CD4-positive, alpha-beta T cell treated with Interleukin-4 for 4 hours (primary cell): ENCODE measurements at places on chromosomes 5 and 9.

GRCh38 chr5:34498572-34498971 lies 157.6 kb upstream of the RAI14 start:
- DNase-seq = no peak

DNA sequence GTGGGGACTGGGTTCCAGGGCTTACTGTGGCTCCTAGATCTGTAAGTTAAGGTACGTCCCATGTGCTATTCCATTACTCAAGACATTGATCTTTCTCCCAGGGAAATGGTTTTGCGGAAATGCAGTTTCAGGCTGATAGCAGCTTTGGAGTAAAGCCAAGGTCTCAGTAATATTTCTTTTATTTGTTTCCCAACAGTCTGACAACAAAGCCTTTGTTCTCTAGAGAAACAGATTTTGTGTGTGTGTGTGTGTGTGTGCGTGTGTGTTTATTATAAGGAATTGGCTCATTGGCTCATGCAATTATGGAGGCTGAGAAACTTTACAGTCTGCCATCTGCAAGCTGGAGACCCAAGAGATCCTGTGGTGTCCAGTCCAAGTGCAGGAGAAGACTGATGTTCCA lies 12.1 kb upstream of the POC5 start:
- DNase-seq = no peak

DNA sequence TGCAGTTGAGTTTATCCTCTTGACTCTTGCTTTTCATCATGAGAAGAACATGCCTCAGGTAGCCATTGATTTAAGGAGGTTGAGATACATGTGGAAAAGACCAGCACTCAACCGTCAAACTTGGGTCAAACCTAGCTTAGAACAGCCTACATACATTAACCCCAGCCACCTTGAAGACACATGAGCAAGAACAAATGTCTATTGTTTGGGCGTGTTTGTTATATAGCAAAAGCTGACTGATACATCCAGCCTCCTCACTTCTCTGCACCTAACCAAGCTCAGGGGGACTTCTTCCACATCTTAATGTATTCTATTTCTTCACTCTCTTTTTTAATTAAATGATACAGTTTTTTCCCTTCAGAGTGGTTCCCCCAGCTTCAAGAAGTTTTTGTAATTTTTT lies 28.7 kb downstream of the DRD1 start:
- DNase-seq = no peak

DNA sequence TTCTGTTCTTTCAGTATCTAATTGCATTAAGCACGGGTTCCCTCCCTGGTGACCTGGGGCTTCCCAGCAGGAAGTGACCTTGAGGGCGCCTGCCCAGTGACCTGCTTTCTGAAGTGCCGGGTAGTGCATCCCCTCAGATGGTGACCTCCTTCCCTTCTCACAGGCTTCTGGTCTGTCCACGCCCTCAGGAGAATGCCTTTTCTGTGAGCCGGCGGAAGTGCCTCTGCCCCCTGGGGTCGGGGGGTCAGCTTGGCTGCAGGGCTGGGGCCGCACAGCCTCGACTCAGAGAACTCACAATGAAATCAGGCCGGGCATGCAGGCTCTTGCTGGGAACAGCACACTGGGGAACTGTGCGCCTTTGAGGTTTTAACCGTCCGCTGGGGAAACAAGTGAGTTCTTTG lies 124.5 kb upstream of the PHYKPL start:
- no peak for DNase-seq

DNA sequence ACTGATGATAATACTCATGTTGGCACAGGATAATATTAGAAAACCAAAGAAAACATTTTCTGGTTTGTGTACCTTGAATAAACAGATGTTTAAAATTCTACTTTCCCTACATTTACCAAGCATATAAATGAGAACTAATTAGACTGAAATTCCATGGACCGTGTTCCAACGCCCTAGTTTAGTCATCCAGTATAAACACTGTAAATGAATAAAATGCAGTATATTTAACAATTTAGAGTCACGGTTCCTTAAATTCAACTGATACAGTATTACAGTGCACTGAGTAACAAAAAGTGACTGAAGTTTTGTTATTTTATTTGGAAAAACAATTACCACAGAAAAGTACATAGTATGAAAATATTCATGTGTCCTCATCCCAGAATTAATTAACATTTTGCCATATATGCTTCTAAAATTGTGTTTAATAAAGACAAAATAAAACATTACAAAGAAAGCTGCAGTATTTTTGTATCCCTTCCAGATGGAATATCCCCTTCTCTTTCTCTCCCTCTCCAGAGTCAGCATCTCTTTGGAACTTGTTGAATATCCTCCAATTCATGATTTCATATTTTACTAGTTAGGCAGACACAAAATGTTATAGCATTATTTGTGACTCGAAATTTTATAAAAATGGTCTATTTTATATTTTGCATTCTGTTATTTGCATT lies 112.5 kb downstream of the HMHB1 start:
- DNase-seq = no peak

DNA sequence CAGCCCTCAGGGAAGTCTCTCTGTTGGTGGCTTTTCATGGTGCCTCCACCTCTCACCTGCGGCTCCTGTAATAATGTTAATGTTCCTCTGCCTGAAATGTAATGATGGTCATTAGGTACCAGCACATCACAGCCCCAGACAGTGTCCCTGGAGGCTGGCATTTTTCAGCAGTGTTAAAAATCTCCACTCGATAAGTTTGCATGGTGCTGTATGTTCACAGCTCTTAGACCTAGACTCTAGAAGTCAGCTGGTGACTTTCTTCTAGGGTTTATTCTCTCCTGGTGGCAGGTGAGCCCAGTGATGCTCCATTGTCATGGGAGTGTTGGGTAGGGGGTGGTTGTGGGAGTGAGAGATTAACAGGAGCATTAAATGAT lies 53.1 kb downstream of the GPR107 start:
- DNase-seq = no peak

DNA sequence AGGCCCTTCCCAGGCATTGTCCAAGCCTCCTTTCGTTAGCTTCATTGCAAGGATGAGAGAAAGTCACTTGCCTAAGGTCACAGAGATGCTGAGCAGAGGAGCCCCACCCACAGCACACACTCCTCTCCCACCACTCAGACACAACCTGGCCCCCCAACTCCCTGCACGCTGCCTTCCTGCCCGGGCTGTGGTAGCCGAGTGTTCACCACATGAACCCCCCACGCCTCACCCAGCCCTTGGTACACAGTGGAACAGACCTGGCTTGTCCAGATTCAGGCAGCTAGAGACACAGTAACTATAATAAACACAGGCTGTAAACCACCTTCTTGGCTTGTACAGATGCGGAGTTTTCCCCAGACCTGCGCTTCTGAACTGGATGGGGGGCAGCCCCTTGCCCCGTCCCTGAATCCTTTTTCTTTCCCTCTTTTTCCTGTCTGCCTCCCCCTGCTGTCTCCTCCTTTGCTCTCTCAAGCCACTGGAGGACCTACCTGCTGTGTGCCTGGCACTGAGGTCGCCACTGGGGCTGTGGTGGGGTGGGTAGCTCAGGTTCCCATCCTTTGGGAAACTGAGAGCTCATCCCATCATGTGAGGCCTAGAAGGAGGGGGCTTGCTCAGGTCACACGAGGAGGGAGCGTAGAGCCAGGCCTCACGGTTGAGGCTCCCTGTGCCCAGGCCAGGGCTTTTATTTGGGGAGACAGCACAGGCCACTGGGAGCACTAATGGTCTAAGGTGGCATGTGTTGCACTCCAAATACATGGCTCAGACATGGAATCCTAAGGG lies 55.7 kb upstream of the SYNPO start:
- DNase-seq = no peak

DNA sequence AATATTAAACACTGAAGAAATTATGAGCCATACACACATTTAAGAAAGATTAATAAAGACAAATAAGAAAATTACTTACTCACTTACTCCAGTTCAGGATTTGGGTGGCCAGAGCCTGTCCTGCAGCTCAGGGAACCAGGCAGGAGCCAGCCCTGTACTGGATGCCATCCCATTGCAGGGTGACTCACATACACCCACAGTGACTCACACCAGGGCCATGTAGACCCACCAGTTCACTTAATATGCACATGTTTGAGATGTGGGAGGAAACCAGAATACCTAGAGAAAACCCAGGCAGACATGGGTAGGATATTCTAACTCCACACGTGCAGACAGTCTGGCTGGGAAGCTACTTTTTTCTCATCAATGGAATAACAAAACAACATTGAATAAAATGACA lies 49.6 kb upstream of the ADRB2 start:
- DNase-seq = no peak

DNA sequence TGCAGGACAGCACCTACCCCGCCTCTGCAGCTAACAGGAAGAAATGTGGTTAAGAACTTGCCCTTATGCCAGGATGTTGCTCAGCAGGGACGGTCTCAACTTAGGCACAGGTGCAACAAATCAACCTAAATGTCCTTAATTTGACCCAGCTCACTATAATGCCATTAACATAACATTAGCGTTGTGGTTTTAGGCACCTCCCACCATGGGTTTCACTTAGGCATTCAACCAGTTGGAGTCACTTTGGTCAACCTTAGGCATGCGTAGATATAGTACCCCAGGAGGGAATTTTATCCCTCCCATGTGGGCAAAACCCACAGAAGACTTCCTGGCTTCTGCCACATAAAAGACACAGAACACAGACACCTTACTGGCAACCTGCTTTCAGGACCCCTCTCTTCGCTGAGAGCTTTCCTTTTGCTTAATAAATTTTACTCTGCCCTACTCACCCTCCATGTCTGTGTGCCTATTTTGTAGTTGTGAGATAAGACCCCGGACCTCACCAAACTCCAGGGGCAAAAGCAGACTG lies 8.7 kb upstream of the ERAP1 start:
- DNase-seq = peak; percentile 73

- no peak for DNase-seq
Measured at GRCh38 chr9:97415146-97415545, 3.2 kb downstream of the TDRD7 start.

DNA sequence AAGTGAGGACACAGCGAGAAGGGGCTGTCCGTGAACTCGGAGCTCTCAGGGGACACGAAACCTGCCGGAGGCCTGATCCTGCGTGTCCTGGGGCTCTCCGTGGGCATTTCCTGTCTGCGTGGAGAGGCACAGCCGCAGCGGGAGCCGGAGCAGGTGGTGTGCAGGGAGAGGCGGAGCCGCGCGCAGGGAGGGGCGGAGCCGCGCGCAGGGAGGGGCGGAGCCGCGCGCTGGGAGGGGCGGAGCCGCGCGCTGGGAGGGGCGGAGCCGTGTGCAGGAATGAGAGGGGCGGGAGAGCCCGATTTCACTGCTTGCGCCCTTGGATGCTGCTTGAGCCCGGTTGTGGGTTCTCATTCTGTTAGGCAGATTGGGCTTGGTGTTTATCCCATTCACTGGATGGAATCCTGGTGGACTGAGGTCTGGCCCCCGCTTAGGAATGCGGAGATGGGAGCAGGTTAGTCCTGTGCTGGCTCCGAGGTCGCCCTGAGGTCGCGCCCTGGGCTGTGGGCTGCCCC lies 26.7 kb downstream of the NDUFS6 start:
- DNase-seq = no peak

DNA sequence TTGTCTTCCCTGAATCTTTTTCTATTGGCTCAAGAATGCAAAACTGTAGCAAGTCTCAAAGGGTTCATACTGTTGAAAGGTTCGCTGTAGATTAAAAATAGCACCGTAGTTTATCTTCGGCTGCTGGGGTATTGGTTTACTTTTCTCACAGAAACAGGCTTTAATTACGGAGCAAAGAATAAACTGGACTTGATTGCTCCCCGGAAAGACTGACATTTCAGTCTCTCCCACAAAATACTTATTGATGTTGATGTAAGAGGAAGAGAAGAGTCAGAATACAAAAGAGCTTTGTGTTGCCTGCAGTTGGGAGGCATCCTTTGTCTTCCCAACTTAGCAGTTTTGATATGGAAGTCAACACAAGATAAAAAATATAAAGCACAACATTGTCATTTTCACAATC lies 183.9 kb upstream of the DMAC1 start:
- DNase-seq = no peak

DNA sequence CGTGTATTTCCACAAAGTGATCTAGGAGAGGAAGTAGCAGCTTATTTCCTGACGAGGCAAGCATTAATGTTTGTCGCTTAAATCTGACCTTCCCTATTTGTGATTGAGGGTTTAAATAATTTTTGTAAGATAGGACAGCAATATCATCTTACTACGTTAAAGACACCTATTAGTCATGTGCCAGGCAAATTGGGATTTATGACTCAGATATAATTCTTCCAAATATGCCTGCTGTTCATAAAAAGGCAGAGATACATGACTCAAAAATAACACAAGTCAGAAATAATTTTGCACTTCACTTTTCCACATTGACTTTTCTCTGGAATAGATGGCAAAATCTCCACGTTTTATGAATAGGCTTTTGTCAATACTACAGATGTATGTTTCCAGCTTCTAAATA lies 43.0 kb upstream of the CDH12 start:
- no peak for DNase-seq

- no peak for DNase-seq
Measured at GRCh38 chr5:168413062-168413461, 73.2 kb upstream of the RARS1 start.

GRCh38 chr9:135422341-135422944 lies 57.1 kb upstream of the PPP1R26 start:
- DNase-seq = no peak

DNA sequence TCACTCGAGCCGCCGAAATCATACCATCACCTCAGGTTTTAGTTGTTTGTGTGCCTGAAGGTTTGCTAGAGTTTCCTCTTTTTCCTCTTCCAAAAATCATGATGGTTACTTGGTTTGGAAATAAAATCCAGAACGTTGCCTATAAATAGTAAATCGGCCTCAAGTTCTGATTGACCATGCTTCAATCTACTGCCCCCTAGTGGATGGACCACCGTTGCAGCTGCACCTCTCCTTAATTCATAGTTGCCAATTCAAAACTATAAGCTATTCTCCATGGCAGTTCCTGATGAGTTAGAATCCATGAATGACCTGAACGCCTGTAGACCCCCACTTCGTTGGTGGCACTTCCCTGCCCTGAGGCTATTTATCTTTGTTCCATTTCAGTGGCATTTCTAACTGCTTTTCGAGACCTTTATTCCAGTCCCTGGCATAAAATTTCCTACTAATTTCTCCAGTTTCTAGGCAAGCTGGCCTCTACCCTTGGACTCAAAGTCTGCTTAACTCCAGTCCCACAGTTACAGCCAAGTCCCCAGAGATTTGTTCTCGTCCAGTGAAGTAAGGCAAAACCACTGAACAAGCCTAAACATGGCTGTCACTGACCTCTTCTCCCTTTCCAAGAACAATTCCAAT lies 422.6 kb downstream of the EFNA5 start:
- peak; percentile 33 for DNase-seq

DNA sequence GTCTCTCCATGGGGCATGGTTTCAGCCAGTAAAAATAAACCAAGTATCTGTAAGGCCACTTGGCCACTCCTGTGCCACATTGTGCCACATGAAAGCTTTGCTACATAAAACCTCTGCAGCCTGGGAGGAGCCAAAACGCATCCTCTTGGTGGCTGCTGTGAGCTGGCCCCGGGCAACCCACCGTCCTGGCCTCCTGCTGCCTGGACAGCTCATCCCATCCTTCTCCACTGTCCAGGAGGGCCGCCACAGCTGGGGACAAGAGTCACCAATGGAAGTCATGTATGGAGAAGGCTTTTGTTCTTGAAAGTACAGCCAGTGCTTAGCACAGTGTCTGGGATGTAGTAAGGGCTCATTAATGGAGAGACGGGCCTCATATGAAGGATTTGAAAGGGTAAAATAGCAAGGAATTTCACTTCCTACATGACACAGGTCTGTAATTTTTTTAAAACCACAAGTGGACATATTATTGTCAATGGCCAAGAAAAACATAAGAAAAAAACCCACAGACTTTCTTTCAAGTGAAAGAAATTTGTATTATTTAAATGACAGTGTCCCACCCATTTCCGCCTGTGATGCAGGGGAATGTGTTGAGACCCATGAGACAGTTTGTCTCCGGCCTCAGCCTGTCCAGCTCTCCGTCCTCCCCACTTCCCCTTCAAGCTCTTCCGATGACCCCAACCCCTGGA lies 6.6 kb downstream of the PTGES start:
- no peak for DNase-seq

- DNase-seq = no peak
Measured at GRCh38 chr5:68325065-68325580, 109.6 kb downstream of the PIK3R1 start.
